ENCODE measurements at places on chromosomes 5 and 9. TPM values are rescaled to one million over a fixed set of nuclear protein-coding genes. Genes with fewer than 3 reads are reported as not detected.

CCDC183 gene
- 0.42 TPM for total RNA-seq

RLN1 gene
- total RNA-seq: not detected

PHF24 gene
- total RNA-seq: under 0.01 TPM

SV2C gene
- 0.14 TPM for total RNA-seq

NTRK2 gene
- under 0.01 TPM for total RNA-seq

IL4 gene
- not detected for total RNA-seq

IL33 gene
- 17.4 TPM for total RNA-seq

ARID3C gene
- total RNA-seq: not detected

LHX3 gene
- total RNA-seq: not detected

MAP1B gene
- total RNA-seq: 2.2 TPM

IL3 gene
- total RNA-seq: not detected

OLFM1 gene
- total RNA-seq: not detected

SCGB3A2 gene
- not detected for total RNA-seq

LRRC19 gene
- not detected for total RNA-seq

SLU7 gene
- total RNA-seq: 44.3 TPM

TNFSF15 gene
- 0.42 TPM for total RNA-seq

SHOC1 gene
- 0.19 TPM for total RNA-seq

LCN1 gene
- total RNA-seq: not detected

CDC20B gene
- total RNA-seq: not detected

SLC22A4 gene
- total RNA-seq: 1.6 TPM

PCDHGA5 gene
- total RNA-seq: 0.07 TPM

NPR2 gene
- 4.0 TPM for total RNA-seq

FOXD4L4 gene
- 0.19 TPM for total RNA-seq

LHFPL2 gene
- 12.4 TPM for total RNA-seq

SEMA4D gene
- 3.4 TPM for total RNA-seq

FCN2 gene
- not detected for total RNA-seq

NDST1 gene
- total RNA-seq: 169 TPM

CAAP1 gene
- 20.9 TPM for total RNA-seq

TSLP gene
- 0.85 TPM for total RNA-seq

SOX30 gene
- not detected for total RNA-seq

ADCY2 gene
- total RNA-seq: not detected

CA9 gene
- total RNA-seq: 39.5 TPM

GBGT1 gene
- 3.2 TPM for total RNA-seq

DCAF10 gene
- 11.0 TPM for total RNA-seq

CTXN3 gene
- not detected for total RNA-seq

PCDHGB1 gene
- not detected for total RNA-seq

C6 gene
- not detected for total RNA-seq

NEURL1B gene
- total RNA-seq: 4.6 TPM

EIF4E1B gene
- not detected for total RNA-seq

HMCN2 gene
- 0.05 TPM for total RNA-seq

TAF11L5 gene
- total RNA-seq: not detected

CAMK2A gene
- not detected for total RNA-seq

C9orf153 gene
- total RNA-seq: not detected

SLC4A9 gene
- not detected for total RNA-seq

CD180 gene
- total RNA-seq: not detected

F2RL1 gene
- total RNA-seq: 23.4 TPM

KIF20A gene
- 39.3 TPM for total RNA-seq

TRAF1 gene
- 0.42 TPM for total RNA-seq

FAM163B gene
- not detected for total RNA-seq
